Esophagus squamous epithelium (tissue), 5 donors: ENCODE measurements at places on chromosomes 3 and 15.

- no peak for DNase-seq
Observed at GRCh38 chr3:128285967-128286321, 132.7 kb downstream of the EEFSEC start.

- DNase-seq = no peak
Observed at GRCh38 chr3:159668990-159669476, 319.6 kb upstream of the IL12A start.

- DNase-seq = no peak
Observed at GRCh38 chr15:67025719-67026609, 39.4 kb upstream of the SMAD3 start.

- no peak for DNase-seq
Observed at GRCh38 chr3:29239376-29239775, 41.5 kb upstream of the RBMS3 start.
